ENCODE measurements at places on chromosomes 6 and 20.

DNA sequence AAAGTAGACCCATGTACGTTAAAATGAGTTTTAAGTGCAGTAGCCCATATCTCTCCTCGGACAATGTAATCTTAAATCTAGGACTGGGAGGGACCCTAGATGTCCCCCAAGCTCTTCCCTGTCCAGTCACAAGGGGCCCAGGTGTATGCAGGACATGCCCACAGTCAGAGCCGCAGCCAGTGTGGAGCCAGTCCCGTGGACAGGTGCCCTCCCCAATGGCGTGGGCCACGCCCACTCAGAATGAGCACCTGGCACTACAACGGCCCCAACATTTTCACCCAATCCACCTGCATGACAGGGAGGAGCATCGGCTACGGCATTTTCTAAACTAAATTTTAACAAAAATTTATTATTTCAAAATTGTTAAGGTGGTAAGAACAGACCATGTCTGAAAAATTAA is 53.2 kb downstream of the WDR27 start:
- DNase-seq = no peak

DNA sequence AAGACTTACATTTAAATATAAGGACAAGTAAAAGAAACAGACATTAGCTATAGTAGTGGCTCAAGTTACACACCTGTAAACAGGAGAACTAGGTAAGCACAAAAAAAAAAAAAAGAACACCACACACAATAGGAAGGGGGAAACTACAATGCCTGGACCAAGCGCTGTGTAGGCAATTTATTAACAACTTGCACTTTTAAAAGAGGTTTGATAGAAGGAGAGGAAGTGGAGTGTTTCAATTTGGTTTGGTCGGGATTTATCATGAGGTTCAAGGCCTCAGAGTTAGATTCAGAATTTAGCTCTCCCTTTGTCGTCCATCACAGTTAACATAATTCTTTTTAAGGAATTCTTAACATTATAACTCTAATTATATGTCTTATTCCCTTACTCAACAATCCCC is 1.1 kb upstream of the USP49 start:
- DNase-seq = no peak

- DNase-seq = no peak
Measured at GRCh38 chr20:54002056-54002575, 68.3 kb downstream of the BCAS1 start.

DNA sequence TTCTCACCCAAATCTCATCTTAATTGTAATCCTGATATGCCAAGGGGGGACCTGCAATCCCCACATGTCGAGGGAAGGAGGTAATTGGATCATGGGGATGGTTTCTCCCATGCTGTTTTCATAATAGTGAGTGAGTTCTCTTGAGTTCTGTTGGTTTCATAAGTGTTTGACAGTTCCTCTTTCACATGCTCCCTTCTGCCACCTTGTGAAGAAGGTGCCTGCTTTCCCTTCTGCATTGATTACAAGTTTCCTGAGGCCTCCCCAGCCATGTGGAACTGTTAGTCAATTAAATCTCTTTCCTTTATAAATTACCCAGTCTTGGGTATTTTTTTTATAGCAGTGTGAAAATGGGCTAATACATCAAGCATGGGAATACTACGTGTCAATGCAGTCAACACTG is 925.0 kb upstream of the MAN1A1 start:
- DNase-seq = no peak

DNA sequence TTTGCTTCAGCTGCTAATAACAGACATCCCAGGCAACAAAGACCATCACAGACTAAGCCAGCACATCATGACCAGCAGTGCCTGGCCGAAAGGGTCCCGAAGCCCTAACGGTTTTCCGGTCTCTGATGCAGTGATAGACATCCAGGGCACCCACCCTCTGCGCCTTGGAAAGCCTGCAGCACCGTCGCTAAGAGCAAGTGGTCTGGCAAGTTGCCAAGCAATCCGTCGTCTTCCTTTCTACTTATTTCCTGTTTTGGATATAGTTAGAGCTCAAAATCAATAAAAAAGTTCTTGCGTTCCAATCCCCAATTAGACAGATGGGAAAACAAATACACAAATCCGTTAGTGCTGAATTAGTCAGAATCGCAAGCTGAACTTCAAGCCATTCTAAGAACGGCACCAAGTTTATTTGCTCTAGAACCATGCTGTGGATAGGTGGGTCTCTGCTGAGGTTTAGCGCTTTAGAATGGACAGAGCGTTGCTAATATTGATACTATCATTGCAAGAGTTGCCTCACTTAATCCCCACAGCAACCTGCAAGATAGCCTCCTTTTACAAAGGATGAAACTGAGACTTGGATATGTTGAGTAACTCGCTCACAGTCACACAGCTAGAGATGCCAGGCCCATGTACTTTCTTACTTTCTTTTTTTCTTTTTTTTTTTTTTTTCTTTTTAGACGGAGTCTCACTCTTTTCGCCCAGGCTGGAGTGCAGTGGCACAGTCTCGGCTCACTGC is 163.3 kb upstream of the SNX9 start:
- DNase-seq = no peak

DNA sequence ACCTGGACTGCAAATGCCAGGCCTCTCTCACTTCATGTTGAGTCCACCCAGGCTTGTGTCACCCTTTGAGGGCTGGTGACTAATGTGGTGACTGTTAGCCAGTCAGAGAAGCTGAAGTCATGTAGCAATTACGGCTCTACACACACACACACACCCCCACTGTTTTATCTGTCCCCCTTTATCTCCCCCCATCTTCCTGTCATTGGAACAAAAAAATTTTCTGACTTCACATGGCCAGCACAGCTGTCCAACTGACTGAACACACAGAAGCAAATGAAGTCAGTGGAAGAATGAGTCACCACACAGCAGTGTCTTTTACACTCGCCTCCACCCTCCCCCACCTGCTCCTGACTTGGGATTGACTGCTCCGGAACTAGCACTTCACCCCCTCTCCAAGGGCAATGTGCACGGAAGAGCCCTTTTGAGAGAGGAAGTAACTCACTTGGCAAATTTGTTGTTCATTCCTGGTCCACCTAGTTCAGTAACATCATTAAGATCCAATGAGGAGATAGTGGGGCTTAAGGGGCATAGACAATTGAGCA is 198.0 kb downstream of the RNF144B start:
- no peak for DNase-seq

DNA sequence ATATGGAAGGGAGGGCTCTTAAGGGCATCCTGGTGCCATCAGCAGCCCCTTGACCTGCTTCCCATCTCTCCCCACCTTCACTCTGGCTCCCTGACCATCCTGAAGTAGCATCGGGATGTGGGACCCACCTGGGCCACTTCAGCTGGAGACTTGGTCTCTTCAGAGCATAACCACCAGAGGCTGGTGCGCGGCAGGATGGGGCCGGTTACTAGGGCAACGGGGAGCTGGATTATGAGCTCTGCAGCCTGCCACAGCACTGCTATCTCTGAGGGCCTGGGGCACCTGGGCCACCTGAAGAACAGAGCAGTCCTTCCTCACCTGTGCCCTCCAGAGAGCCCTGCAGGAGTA is 79.7 kb downstream of the SYNJ2 start:
- no peak for DNase-seq

DNA sequence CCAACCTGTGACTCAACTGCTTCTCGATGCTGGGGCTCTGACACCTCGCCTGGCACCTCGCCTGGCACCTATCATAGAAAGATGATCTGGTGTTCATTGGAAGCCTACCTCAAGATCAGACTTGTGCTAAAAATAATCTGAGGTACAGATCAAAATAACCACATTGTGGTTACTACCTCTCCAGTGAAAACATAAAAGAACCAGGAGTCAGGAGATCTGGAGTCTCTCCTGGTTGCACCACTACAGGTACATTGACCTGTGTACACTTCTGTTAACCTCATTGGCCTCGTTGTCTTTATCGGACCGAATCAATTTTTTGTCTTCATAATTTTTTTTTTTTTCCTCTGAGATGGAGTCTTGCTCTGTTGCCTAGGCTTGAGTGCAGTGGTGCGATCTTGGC is 695.9 kb downstream of the HDGFL1 start:
- no peak for DNase-seq

DNA sequence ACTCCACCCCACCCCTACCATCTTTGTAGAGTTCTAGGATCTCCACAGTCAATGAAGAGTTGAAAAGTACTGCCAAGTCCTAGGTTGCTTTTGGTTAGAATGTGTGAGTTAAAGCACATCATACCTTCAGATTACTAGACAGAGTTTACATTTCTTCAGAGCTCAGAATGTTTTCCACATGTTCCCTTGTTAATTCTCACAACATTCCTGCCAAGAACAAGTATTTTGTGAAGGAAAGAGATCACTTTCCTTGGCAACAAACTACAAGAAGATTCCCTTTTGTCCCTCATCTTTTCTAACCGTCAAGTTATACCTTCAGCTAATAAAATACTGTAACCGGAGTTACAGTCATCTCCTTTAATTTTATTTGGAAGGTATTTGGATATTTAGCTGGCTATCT is 266.8 kb downstream of the ZFAND3 start:
- DNase-seq = no peak

GRCh38 chr6:160226118-160226591 is 32.5 kb downstream of the SLC22A2 start:
- DNase-seq = no peak
